ENCODE measurements at places on chromosomes 6 and 20. TPM values are rescaled to one million over a fixed set of nuclear protein-coding genes. Genes with fewer than 3 reads are reported as not detected.

- DNase-seq, result no peak
Observed at GRCh38 chr20:43761386-43762340, 34.9 kb upstream of the GTSF1L start.

- DNase-seq, result no peak
Observed at GRCh38 chr6:83442752-83443151, 11.9 kb upstream of the ME1 start.

- DNase-seq, result no peak
Observed at GRCh38 chr6:27406085-27406484, 17.5 kb downstream of the ZNF391 start.

Gene ABHD16B
- not detected for total RNA-seq

DNA sequence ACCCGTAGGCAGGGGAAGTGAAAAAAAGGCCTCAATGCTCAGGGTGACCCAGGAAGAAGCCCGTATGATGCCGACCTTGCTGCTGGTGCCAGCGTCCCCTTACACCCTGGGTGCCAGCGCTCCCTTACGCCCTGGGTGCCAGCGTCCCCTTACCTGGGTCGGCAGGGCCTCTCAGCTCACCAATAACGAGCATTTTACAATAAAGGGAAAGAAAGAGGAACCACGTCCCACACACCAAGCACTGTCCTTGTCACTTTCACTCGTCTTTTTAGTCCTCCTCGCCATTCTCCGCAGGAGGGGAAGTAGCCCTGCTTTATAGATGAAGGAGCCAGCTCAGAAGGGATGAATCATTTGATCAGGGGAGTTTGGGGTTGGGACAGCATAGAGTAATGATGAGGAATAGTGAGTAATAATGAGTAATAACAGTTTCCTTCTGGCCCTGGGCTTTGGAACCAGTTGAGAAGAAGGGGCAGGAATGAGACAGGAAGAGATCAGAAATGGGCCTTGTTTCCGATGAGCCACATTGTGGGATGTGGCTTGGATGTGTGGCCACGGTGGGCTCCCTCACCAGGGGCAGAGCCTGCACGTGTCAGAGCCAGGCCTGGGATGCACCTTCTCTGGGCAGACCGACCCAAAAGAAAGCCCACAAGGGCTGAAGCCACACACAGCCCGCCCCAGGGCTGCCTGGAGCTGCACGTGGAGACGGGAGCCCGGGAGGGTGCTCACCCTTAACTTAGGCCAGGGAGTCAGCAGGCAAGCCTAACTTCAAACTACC is 75.7 kb downstream of the SYNJ2 start:
- no peak for DNase-seq

Gene SNAP91
- total RNA-seq, result 1.3 TPM

- no peak for DNase-seq
Observed at GRCh38 chr20:38049800-38050199, 16.3 kb downstream of the RPRD1B start.

- DNase-seq, result peak; percentile 47
Observed at GRCh38 chr6:111761783-111762312, 111.4 kb downstream of the FYN start.

DNA sequence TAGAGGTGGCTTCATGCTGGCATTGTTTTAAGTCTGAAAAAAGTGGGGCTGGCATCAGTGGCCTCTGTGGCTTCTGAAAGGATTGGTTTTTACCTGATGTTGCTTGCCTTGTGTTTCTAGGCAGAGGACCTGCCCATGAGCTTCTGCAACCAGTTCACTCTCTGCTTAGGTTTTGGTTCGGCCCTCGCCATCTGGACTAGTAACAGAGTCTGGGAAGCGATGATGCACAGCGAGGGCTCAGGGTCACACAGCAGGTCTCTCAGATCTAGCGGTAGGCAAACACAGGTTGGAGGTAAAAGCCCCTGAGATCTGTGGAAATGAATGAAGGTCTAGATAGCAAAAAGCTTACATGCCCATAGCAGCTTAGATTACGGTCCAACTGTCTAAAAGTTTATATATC is 6.8 kb upstream of the RBL1 start:
- no peak for DNase-seq

GRCh38 chr6:146543940-146544615 is 445 bp downstream of the RAB32 start:
- DNase-seq, result no peak

DNA sequence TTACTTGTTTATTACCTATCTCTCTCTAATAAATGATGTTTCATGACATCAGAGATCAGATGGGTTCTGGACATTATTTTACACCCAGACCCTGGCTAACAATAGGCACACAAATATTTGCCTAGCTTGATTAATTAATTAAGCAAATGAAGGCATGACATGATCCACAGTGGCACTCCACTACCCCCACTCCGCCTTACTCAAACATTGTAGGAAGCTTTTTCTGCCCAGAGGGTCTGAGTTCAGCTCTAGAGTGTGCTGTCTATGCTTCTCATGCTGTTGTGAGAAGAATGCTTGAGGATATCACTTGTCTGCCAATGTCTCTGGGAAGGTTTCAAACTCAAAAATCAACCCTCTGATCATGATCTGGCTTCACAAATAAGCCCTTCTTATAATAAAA is 45.0 kb downstream of the TRAM2 start:
- DNase-seq, result no peak

Gene TFAP2A
- total RNA-seq, result 0.97 TPM

- DNase-seq, result no peak
Observed at GRCh38 chr20:25580711-25581110, 4.6 kb downstream of the NINL start.

- DNase-seq, result peak; percentile 24
Observed at GRCh38 chr6:133368664-133369063, 127.5 kb downstream of the EYA4 start.

GRCh38 chr6:52514514-52514913 is 62.3 kb downstream of the TRAM2 start:
- peak; percentile 57 for DNase-seq

GRCh38 chr6:53179961-53180651 is 31.5 kb upstream of the GCM1 start:
- DNase-seq, result peak; percentile 36

DNA sequence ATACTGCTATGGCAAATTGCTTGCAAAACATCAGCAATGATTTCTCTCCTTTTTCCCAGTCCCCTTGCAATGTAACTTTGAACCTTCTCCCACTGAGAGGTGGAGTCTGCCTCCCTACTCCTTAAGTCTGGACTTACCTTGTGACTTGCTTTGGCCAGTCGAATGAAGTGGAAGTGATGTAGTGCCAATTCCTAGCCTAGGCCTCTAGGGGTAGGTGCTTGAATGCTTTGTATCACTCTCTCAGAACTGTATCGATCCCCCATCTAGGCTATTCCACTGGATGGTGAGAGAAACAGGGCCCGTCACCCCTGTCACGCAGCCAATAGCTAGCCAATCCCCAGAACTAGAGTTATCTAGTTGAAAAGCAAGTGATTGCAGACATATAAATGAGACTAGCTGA is 238.6 kb downstream of the BTBD3 start:
- DNase-seq, result no peak

Gene DEFB114
- total RNA-seq, result not detected

- no peak for DNase-seq
Observed at GRCh38 chr20:49619113-49620048, 51.4 kb upstream of the PTGIS start.

DNA sequence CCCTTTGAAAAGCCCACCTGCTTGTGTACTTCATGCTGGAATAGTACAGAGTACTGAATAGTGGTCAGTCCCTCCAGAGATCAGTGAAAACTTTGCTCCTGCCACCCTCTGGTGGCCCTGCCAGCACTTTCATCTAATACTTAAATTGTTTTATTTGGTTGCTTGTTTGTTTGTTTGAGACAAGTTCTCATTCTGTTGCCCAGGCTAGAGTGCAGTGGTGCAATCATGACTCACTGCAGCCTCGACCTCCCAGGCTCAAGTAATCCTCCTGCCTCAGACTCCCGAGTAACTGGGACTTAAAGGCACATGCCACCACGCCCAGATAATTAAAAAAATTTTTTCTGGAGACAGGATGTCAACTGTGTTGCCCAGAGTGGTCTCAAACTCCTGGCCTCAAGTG is 9.1 kb downstream of the FAM83D start:
- no peak for DNase-seq

Gene TMEM74B
- total RNA-seq, result 4.1 TPM

GRCh38 chr20:25314497-25315417 is 66.9 kb downstream of the PYGB start:
- no peak for DNase-seq

DNA sequence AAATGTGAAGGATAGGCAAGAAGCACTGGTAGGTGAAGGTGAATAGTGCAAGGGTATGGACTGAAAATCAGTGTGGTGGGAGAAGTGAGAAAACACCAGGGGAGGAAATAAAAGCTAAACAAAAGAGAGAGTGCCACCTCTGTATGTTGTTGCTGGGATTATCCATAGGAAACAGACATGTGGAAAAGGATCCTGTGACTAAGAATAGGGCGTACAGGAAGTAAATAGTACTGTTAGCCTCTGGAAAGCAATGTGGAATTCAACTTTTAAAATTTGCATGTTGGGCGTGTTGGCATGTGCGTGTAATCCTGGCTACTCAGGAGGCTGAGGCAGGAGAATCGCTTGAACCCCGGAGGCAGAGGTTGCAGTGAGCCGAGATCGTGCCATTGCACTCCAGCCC is 661.7 kb downstream of the KIF16B start:
- no peak for DNase-seq

Gene ZNF831
- 0.17 TPM for total RNA-seq

- no peak for DNase-seq
Observed at GRCh38 chr6:33762713-33763112, 16.0 kb upstream of the IP6K3 start.

Gene SIRPB1
- total RNA-seq, result 0.82 TPM

GRCh38 chr20:1331801-1332453 is 3.0 kb upstream of the SDCBP2 start:
- DNase-seq, result no peak

- no peak for DNase-seq
Observed at GRCh38 chr6:6875818-6876470, 231.8 kb upstream of the RREB1 start.

DNA sequence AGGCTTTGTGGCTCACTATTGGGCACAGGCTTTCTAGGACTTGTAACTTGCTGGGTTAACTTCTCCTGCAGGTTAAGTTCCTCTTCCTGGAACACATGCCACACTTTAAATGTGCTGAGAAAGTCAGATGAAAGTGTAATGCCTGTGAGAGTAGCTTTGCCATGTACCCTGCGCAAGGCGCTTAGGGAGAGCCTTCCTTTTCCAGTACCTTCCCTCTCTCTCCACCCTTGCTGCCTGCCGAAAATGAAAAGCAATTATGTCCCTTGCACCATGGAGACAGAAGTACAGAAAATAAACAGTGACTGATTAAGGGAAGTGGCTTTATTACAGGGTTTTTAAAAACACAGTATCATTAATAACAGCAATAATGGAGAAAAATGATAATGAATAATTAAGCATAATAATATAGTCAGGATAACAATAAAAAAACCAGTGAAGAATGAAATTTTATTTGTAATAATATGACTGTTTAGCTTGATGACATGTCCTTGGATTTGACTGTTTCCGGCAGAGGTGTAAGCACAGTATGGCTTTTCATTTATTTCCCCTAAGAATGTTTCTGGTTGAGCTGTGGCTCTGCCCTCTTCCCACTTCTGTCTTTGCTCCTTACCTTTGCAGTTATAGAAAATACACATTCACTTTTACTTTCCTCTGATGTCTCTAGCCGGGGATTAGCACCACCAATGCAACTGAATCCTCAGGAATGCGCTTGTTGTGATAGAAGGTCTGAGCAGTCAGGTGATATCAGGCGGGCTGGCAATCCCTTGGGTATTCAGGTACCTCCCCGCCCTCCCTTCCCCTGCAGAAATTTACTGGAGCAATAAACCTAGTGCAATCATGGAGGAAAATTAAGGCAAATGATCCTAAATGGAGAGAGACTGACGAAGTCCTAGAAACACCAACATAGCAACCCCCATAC is 472.3 kb upstream of the CITED2 start:
- peak; percentile 31 for DNase-seq

Gene SRMS
- total RNA-seq, result not detected

Gene PAK5
- total RNA-seq, result not detected
